ENCODE measurements at places on chromosomes 13 and 19.

DNA sequence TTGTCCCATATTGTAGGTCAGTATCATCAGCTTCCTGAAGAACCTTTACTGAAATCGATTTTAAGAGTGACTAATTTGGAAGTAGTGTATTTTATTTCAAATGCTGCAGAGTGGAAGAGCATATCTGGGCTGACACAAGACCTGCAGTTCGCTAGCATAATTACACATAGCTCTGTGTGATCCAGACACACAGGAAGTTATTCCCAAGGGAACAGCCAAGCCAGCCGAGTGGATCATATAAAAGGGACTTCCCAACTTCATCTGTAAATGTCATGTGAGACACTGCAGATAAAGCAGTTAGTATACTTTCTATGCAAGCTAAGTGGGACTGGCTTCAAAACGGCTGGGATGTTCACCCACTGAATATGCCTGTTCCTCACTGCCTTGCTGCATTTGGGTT, 760.4 kb downstream of the SLITRK1 start:
- DNase-seq, result no peak

- DNase-seq, result no peak
Measured at GRCh38 chr13:37665420-37665819, 66.9 kb upstream of the POSTN start.

GRCh38 chr19:31339411-31339810, 9.8 kb downstream of the TSHZ3 start:
- DNase-seq, result no peak

DNA sequence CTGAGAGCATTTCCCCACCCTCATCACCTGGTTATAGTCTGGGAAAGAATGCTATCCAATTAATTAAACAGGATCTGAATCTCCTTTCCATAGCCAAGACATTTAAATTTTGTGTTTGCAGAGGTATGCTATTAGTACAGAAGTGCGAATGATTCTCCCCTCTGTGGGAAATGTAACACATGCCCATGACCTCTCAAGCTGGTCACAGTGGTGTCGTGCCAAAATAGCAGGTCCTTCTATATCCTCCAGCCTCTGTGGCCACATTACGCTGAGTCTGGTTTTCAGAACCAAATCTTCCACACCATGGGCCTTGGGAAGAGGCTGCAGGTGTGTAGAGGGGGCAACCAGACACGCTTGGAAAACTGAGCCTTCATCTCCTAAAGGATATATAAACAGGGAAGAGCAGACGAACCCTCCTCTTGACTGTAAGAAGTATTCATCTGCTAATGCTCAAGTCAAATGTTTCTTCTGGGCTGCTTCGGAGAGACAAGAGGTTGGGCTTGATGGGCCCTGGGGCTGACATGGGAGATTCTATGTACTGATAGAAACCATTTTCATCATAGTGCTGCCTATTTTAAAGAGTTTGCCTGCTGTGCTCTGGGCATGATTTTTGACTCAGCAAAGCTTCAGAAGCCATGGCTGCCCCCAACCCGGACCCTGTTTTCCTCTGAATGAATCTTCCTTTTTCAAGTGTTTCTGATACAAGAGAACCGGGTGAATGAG, 197.6 kb downstream of the DNAJC15 start:
- DNase-seq, result no peak

- DNase-seq, result no peak
Measured at GRCh38 chr13:23966221-23966690, 69.0 kb upstream of the C1QTNF9B start.

GRCh38 chr19:18254546-18255503, 19.4 kb downstream of the IQCN start:
- no peak for DNase-seq

- DNase-seq, result no peak
Measured at GRCh38 chr13:27403203-27403678, 21.2 kb upstream of the GTF3A start.

DNA sequence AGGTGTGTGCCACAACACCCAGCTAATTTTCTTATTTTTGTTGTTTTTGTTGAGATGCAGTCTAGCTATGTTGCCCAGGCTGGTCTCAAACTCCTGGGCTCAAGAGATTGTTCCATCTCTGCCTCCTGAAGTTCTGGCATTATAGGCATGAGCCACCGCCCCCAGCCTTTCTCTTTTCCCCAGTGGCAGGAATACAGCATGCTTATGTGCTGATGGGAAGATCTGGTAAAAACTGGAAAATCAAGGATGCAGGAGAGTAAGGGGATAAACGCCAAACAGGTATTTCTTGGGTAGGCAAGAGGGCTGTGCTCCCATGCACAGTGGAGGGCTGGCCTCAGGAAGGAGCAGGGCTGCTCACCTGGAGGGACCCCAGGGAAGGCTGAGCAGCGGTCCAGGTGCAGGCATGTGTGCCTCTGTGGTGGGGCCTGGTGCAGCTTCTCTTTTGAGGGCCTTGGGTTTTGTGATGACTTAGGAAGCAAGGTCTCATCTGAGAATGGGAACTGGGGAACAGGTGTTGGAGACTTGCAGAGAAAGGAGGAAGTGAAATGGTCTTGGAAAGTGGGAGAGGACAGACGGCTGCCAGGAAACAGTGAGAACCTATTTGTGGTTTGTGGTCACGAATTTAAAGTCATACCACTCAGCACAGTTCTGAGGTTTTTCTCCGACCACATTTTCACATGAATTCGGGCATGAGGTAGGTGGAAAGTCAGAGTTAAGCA, 106.5 kb downstream of the TEX26 start:
- peak; percentile 35 for DNase-seq

DNA sequence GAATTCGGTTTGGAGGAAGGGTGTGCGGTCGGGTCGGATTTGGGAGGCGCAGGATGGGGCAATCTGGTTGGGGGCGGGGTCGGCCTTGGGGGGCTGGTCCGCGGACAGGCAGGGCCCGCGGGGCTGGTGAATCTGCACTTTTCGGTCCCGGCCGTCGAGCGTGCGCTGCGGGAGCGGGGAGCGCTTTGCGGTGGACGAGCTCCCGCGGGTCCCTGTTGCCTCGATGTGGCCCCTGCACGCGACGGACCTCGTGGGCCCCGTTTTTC, 11.9 kb downstream of the PEAK3 start:
- DNase-seq, result no peak

- DNase-seq, result no peak
Measured at GRCh38 chr13:29162638-29163235, 342.6 kb downstream of the MTUS2 start.

DNA sequence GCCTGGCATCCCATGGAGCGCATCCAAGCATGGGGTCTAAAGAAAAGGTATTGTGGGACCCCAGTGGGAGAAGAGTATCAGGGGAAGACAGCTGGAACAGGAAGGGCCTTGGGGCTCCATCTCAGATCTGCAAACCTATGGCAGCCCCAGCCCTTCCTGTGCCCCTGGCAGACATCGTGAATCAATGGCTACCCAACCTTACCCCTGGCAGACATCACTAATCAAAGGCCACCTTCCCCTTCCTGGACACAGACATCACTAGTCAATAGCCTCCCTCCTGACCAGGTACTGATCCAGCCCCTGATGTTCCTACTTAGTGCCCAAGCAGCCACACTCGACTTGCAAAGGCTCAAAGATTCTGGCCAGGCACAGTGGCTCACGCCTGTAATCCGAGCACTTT, 15.8 kb downstream of the F2RL3 start:
- DNase-seq, result no peak

- DNase-seq, result no peak
Measured at GRCh38 chr13:51041126-51041525, 69.9 kb downstream of the C13orf42 start.

DNA sequence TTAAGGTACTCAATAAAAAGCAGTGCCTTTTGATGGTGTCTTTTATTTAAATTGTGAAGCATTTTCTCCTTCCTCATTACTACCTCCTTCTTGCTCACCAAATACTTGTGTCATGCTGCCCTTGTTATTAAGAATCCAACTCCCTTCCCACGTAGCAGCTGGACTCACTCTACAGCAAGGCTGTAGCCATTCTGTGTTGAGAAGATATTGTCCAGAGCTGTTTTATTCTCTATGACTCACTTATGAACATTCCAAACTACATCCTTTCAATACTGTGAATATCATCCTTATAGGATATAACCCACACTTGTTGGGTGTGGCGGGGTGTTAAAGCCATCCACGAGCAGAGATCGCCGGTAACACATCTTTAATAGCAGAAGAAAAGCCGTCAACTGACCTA, 1671.5 kb upstream of the SLC10A2 start:
- no peak for DNase-seq

- no peak for DNase-seq
Measured at GRCh38 chr13:23902975-23903905, 5.9 kb upstream of the C1QTNF9B start.

DNA sequence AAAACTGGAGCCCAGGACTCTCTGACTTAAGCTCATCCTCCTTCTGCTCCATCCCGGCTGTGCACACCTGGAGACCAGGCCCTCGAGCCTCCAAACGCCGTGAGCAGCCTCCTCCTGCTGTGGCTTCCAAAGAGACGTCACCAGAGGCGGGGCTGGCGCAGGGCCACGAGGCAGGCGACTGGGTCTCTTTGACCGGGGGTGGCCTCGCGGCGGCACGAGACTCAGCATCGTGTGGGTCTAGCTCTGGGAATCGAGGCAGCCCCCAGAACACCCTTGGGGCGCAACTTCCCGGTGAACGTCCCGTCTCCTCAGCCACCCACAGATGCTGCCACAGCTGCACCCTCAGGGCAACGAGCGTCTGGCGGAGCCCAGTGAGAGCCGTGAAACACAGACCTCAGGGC, 22.8 kb downstream of the RASA3 start:
- no peak for DNase-seq

- no peak for DNase-seq
Measured at GRCh38 chr19:50624949-50625600, 14.6 kb downstream of the SYT3 start.

GRCh38 chr19:788983-789700, 8.1 kb upstream of the PTBP1 start:
- DNase-seq, result no peak

GRCh38 chr19:309206-309565, 18.0 kb upstream of the PLPP2 start:
- no peak for DNase-seq

DNA sequence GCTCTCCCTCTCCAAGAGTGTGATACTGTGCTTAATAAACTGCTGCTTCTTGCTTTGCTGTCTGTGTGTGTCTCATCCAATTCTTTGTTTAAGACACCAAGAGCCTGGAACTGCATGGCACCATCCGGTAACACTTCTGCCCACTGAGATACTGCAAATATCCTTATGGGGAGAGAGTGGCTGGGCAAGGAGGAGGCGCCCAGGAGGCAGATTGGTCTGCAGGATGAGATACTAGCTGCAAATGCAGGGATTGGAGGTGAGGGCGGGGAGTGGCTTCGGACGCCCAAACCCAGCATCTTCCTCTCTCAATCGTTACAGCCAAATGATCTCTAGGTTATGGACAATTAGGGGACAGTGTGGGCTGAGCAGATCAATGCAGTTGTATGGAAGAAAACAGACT, 1.7 kb upstream of the SIGLEC7 start:
- DNase-seq, result no peak

DNA sequence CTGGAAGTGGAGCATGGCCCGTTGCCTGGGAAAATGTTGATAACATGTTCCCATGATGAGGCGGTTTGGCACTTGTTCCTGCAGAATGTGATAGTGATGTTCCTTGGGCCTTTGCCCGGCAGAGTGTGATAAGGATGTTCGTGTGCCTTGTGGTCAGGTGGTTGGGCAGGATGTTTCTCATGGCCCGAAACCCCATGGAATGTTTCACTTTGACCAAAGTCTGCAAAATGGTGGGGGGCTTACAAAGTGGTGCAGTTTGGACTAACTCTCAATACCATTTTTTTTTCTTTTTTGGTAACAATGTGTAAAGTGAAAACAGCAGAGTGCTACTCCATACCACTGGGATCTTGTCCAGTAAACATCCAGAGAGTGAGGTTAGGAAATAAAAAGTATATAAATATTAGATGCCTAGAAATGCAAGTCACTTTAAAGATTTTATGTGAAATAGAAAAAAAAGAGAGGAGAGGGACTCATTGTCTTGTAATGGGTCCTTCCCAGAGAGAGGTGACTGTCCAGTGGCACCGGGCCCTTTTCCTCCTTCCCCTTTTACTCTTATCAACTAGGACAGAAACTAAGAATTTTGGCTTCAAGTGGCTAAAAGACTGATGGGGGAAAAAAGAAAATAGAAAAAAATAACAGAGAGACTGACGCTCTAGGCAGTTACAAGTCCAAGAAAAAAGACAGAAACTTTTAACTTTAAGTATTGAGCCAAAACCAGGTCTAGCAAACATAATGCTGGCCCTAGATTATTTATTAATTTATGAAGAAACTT, 5.7 kb downstream of the FPR3 start:
- DNase-seq, result no peak

DNA sequence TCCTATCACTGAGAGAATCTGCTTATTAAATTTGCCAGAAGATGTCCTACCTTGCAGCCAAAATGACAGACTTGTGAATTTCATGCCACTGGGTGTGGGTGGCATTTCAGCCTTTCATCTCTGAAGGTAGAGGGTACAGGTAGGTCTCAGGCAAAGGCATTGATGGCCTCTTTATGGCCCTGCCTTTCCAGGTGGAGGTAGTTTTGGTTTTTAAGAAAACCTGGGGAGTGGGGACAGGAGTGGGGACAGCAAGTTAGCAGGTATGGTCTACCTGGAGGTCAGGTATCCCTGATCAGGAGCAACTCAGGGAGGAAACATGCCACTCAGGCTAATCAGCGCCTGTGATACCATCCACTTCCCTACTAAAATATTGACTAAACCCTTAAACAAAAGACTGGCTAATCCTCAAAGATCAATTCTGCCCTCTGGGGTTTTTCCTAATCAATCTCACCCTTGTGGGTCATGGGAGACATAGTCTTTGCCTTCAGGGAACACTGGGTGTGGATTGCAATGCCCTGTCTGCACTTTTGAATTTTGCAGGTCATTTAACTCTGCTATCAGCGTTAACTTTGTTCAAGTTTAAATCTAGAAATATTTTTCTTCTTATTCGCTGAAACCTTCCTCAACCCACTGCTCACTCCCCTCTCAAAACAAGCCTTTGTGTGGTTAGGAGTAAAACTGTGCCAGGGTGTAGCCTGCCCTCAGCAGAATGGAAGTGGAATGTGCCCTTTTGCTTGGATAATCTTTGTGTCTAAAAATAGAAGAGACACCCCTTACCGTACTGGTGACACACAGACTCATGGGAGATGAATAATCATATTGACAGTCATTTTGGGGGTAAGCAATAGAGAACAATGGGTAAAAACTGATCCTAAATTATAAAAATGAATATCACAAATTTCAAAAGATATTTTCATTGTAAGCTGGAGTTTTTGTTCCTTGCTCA, 233.7 kb downstream of the COG6 start:
- DNase-seq, result no peak

DNA sequence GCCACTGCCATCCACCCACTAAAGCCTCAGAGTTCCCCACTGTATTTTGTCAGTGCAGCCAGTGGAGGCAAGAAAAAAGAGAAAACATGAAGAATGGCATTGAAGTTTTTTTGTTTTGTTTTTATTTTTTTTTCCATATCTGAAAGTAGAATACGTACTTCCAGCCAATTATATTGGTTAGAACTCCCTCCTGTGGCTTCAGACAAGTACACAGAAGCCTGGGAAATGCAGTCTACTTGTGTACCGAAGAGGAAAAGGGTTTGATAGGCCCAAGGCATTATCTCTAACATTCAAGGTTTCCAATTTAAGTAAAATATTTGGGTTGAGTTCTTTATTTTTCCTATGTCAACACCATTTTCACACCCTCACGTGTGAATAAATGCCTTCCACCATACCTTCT, 696.2 kb upstream of the GPC6 start:
- DNase-seq, result no peak

GRCh38 chr19:56603829-56604228, 8.7 kb downstream of the ZNF71 start:
- DNase-seq, result no peak

GRCh38 chr19:45556835-45557234, 27.8 kb downstream of the OPA3 start:
- DNase-seq, result peak; percentile 10

GRCh38 chr13:60590800-60591747, 194.1 kb downstream of the TDRD3 start:
- no peak for DNase-seq

GRCh38 chr19:7393459-7393858, 44.7 kb downstream of the ARHGEF18 start:
- no peak for DNase-seq
